Stimulated activated CD4-positive, alpha-beta T cell treated with anti-CD3 and anti-CD28 coated beads, Interleukin-4, amount 100 ng/mL, for 24 hours (primary cell): ENCODE measurements at places on chromosomes 6 and 20.

DNA sequence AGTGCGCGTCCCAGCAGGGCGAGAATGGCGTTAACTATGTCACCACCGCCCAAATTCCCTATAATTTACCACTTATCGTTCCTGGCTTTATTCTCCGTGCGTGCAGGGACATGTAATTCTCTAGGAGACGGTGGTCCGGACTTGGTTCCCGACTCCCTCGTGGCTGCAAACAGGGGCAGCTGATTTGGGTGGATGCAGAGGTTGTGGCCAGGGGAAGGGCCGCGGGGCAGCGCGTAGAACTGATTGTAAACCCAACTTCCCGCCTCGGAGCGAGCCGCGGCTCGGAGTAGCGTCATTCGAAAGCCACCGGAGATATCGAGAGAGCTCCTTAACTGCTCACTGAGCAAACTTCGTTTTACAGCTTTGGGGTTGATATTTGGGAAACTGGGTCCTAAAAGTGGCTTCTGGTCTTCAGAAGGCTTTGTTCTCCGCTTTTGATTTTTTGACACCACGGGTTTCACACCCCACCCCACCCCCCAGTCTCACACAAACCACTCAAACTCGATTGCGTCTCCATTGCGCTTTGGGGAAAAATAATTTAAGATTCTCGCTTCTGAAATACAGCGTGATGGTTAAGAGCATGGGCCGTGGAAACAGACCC, 17.5 kb upstream of the ZSCAN9 start:
- DNase-seq = no peak

GRCh38 chr6:130216620-130217019, 6.1 kb downstream of the SAMD3 start:
- DNase-seq = no peak

- no peak for DNase-seq
Observed at GRCh38 chr20:39421571-39422105, 459.5 kb downstream of the DHX35 start.

GRCh38 chr20:47534405-47534804, 32.7 kb downstream of the NCOA3 start:
- no peak for DNase-seq

- DNase-seq = no peak
Observed at GRCh38 chr6:148395583-148396101, 53.0 kb downstream of the SASH1 start.

DNA sequence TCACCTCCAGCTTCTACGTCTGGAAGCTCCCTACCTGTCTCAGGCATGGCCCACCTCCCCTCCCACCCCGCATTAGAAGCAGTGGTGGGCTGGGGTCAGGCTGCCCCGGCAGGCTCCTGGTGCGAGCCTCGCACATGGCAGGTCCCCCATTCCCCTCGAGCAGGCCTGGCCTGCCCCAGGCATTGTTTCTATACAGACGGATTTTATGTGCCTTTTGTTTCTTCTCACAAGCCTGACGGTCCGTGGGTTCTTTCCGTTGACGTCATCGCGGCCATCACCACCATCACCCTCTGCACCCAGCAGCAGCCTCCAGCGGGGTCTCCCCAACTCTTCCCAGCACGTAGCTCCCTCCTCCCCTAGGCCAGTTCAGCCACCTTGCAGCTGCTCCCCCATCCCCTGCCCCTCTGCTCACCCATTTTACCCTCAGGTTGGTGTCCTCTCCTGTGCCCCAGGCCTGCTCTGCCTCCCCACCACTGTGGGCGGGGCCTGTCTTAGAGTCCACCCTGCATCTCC, 4.6 kb downstream of the CST7 start:
- no peak for DNase-seq

DNA sequence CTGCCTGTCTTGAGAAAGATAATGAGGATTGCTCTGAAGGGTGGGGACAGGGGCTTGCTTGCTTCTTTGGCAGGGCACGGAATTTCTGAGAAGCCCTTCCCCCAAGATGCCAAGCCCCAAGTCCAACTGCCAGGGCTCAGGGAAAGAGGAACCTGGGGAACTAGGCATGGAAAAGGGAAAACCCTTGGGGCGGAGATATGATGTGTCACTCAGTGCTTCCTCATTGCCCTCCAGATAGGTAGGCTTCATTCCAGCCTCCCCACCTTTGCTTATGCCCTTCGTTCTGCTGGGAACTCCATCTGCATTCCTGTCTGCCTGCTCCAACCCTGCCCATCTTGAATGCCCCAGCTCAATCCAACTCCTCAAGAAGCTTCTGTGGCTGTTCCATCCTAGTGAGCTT, 61.2 kb downstream of the VEGFA start:
- no peak for DNase-seq

- DNase-seq = no peak
Observed at GRCh38 chr6:19830171-19830570, 7.0 kb upstream of the ID4 start.

- no peak for DNase-seq
Observed at GRCh38 chr20:53984356-53985149, 85.8 kb downstream of the BCAS1 start.
